SJSA1 (cell line): ENCODE measurements at places on chromosomes 2 and 18.

GRCh38 chr18:48391868-48392267, 17.3 kb downstream of the ZBTB7C start:
- DNase-seq = no peak

DNA sequence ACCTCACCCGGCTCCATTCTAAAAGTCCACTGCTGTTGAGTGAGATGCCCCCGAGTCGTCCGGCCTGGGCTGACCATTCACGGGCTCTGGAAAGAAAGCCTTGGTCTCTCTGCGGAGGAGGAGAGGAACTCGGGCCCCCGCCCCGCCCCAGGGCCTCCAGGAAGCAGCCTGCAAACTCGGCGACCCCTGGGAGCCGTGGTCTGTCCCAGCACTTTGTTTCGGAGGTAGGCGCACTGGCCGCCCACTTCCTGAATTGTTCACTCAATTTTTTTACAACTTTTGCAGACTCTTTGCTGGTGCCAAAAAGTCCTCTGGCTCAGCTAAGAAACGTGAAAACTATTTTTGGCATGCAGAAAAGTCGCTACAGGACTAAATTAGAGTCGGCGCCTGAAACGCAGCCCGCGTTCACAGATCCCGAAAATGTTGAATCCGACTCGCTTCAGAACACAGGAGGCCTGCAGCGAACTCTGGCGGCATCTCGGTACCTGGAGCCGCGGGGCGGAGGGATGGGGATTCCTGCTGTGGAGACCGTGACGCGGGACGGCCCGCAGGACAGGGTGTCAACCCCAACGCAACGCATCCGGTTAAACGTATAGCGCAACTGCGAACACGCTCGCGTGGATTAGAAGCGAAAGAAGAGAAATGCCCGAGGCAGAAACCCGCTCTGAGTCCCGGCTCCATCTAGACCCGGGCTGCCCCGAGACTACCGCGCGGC, 1.5 kb downstream of the PXDN start:
- DNase-seq = peak; percentile 85

- no peak for DNase-seq
Measured at GRCh38 chr2:59029058-59029457, 787.9 kb upstream of the FANCL start.

DNA sequence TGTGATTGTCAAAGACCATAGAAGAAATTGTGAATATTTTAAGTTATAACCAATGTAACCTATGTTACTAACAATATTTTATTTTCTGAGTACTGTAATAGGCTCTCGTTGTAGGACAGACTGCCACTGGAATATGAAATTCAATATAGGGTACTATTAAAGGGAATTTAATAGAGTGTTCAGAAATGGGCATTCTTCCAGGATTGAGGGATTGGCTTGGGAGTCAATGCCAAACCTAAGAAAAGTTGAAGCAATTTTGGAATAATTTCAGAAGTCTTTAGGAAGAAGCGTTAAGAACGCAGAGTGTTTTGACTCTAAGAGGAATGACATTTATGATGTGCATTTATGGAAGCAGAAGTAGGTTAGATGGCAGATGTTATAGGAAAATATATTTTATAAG, 79.0 kb downstream of the ACVR2A start:
- no peak for DNase-seq

- DNase-seq = no peak
Measured at GRCh38 chr18:32040936-32041335, 22.3 kb downstream of the RNF125 start.

- DNase-seq = peak; percentile 75
Measured at GRCh38 chr18:63249771-63250170, 69.8 kb downstream of the BCL2 start.

- DNase-seq = no peak
Measured at GRCh38 chr2:23311186-23311585, 73.8 kb upstream of the KLHL29 start.

DNA sequence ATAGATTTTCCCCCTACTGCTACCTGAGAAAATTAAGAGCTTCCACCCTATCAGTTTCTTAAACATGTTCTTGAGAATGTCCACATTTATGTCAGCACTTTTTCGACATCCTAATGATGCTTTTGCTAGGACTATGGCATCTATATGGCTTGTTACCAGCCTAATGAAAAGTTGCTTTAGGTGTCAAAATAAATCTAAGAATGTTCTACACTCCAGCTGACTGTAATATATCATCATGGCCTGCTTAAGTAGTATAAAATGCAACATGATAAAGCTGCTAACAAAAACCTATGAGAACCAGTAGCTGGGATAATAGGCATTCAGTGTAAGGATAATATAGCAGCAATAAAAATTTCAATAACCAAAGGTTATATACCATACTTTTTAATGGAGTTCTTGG, 1983.5 kb upstream of the CELF4 start:
- DNase-seq = no peak

- DNase-seq = peak; percentile 54
Measured at GRCh38 chr2:43225093-43225787, 1.2 kb downstream of the ZFP36L2 start.

DNA sequence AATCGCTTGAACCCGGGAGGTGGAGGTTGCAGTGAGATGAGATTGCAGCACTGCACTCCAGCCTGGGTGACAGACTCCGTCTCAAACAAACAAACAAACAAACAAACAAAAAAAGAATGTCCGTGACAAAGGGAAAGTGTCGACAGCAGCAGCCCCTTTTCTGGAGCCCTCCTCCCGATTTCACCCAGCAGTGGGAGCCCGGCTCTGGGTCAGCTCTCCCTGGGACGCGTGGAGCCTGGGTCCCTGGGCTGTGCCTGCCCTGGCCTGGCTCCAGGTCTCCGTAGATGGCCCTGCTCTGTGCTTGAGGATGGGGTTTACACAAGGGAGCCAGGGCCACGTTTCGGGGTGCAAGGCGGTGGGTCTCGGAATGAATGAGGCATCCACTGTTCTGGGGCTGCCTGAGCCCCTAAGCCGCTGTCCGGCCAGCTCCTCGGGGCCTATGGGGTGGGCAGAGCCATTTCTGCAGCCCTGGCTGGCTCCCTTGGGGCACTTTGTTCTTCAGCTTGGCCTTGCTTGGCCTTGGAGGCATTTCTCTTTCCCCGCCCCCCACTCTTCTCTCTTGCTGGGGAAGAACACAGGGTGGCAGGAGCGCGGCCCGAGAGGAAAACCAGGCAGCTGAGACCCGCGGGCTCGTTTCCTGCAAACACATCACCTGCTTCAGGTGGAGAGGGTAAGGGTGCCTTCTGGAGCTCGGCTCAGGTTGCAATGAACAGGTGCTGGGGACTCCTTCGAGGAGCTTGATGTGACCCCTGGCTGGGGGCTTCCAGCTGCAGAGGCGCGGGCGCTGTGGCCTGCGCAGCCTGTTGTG, 29.1 kb downstream of the RTP5 start:
- DNase-seq = no peak

DNA sequence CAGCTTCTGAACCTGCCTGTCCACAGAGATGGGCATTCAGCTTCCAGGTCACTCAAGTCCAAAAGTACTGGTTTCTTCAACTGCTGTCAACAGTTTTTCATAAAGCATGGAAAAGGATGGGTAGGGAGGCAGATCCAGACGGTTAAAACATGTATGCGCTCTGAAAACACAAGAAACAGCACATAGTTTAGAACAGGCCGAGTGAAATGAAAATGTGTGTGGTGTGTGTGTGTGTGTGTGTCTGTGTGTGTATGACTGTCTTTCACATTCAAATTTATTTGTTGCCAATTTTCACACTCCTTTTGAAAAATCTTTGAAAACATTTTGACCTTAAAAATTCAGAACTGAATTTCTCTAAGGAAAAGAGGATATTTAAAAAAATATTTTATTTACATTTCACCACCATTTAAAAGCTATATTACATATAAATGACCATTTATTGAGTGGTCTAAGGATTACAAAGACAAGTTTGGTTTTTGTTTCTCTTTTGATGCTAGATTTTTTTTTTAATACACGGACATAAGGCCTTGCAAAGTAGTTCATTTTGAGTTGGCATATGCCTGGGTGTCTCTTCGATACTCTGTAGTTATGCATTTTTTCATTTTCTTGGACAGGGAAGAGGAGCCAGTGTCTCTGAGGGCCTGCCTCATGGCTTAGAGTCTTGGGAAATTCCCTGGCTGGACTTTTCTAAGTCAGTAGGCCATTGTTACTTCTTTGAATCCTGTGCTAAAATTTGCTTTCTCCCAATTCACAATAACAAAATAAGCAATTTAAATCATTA, 30.0 kb upstream of the STK17B start:
- DNase-seq = no peak

- DNase-seq = no peak
Measured at GRCh38 chr18:8635087-8635486, 25.9 kb downstream of the RAB12 start.

DNA sequence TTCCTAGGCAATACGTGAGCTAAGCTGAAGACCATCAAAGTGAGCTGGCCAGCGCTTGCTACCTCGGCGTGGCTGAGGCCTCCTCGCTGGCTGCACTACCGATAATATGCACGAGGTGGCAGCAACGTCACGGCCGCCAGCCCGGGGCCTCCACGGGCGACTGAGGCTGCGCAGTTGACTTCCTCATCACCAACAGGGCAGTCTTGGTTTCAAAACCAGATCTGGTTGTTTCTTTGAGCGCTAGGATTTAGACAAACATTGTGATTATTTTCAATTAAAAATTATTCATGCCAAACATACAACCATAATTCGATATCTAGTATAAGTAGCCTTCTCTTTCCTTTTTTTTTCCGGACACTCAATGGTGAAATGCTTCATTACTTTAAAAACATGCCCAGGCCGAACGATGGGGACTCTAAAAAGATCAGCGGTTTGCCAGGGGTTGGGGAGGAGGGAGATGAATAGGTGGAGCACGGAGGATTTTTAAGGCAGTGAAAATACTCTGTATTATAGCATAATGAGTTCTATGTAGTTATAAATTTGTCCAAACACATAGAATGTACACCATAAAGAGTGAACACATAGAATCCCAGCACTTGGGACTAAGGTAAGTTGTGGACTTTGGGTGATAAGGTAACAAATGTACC, 52.0 kb downstream of the CYBRD1 start:
- DNase-seq = peak; percentile 55

DNA sequence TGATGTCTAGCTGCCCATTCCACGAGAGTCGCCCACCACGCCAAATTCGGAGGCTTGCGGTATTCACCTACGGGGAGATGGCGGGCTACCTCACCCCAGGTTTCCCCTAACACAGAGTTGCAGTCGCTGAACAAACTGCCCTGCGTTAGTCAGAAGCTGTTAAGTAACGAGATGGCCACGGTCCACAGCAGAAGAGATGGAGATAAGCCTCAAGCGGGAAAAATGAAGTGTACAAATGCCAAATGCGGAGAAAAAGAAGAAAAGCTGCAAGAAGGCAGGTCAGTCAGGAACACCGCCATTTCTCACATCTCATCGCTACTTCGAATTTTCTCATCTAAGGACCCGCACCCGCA, 425 bp downstream of the ASB3 start:
- no peak for DNase-seq

GRCh38 chr2:10598501-10598900, 91.3 kb downstream of the NOL10 start:
- DNase-seq = no peak

DNA sequence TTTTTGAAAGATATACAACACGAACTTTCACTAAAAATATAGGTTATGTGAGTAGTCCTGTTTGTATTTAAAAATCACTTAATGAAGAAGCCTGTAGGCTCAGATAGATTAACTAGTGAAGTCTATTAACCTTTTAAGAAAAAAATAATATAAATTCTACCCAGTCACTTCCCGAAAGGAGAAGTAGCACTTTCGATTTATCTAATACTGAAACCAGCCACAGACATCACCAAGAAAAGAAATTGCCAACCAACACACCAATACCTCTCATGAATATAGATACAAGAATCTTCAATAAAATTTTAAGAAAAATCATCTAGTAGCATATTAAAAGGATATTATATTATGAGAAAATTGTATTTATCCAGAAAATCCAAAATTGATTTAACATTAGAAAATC, 160.5 kb downstream of the GALNT13 start:
- no peak for DNase-seq

GRCh38 chr2:96685577-96686459, 43.3 kb downstream of the FER1L5 start:
- no peak for DNase-seq

GRCh38 chr2:219531639-219532377, 11.8 kb downstream of the CHPF start:
- DNase-seq = no peak

- no peak for DNase-seq
Measured at GRCh38 chr2:127401757-127402695, 14.3 kb upstream of the MAP3K2 start.

- no peak for DNase-seq
Measured at GRCh38 chr2:28209261-28209691, 183.4 kb upstream of the FOSL2 start.

- no peak for DNase-seq
Measured at GRCh38 chr2:136917411-136917881, 152.1 kb downstream of the THSD7B start.

- DNase-seq = no peak
Measured at GRCh38 chr2:104786821-104787220, 67.1 kb upstream of the POU3F3 start.

- DNase-seq = no peak
Measured at GRCh38 chr2:27072920-27073319, 1.5 kb upstream of the OST4 start.

- DNase-seq = no peak
Measured at GRCh38 chr2:119283873-119284331, 60.3 kb downstream of the STEAP3 start.

GRCh38 chr18:46158499-46158898, 54.3 kb downstream of the HAUS1 start:
- peak; percentile 73 for DNase-seq

DNA sequence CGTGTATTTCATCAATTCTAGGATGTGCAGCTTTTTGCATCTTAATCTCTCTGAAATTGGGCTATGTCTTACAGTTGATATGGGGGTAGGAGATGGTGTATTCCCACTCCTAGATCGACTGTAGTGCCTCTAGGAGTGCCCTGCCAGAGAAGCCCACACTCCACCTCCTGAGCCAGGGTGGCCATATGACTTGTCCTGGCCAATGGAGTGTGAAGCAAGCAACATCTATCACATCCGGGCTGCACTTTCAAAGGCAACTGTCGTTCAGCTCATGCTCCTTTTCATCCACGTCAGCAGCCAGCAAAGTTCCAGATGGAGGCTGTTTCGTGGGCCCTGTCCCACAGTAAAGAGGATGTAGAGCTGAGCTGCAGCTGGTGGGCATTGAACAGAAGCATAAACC, 149.4 kb upstream of the SLC1A4 start:
- no peak for DNase-seq

GRCh38 chr2:120964819-120965218, 229.2 kb downstream of the GLI2 start:
- DNase-seq = no peak

DNA sequence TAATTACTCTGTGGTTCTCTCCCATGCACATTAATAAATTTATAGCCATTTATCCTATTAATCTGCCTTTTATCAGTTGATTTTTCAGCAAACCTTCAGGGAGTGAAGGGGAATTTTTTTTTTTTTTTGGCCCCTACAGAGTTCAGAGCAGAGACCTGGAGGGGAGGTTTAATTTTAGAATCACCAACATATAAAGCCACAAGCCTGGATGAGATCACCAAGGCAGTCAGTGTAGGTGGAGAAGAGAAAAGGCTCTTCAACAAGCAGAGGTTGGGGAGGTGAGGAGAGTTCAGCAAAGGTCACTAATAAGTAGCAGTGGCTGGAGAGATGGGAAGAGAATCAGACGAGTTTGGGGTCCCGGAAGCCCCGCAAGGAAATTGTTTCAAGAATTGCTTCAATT, 48.4 kb upstream of the SPTBN1 start:
- DNase-seq = no peak

- DNase-seq = no peak
Measured at GRCh38 chr18:51668607-51669006, 471.1 kb upstream of the MEX3C start.
